ENCODE measurements at places on chromosomes 7 and 10.

- no peak for DNase-seq
These were observed 118.1 kb upstream of the RHEB start for GRCh38 chr7:151637781-151638261.

DNA sequence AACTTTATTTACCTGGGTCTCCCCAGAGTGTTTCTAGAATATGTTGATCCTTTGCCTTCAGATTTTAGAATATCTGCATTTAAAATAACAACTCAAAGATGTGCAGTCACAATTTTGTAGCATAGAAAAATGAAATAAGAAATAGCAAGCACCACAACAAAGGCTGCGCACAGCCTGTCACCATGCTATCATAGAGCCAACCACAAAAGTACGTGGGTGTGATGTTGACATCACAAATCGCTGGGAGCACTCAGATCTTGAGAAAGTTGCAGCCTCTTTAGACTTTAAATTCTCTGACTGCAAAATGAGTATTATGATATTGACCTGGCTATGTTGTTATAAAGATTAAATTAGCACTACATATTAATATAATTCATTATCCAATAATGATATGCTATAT lies 177.9 kb downstream of the TNS3 start:
- no peak for DNase-seq

- DNase-seq: no peak
These were observed 85.9 kb downstream of the MAD1L1 start for GRCh38 chr7:2146676-2147472.

- no peak for DNase-seq
These were observed 70.5 kb upstream of the TES start for GRCh38 chr7:116139807-116140206.

- no peak for DNase-seq
These were observed 155.5 kb downstream of the BUB3 start for GRCh38 chr10:123309731-123310130.

GRCh38 chr7:69776611-69777010 lies 178.3 kb downstream of the AUTS2 start:
- DNase-seq: no peak

DNA sequence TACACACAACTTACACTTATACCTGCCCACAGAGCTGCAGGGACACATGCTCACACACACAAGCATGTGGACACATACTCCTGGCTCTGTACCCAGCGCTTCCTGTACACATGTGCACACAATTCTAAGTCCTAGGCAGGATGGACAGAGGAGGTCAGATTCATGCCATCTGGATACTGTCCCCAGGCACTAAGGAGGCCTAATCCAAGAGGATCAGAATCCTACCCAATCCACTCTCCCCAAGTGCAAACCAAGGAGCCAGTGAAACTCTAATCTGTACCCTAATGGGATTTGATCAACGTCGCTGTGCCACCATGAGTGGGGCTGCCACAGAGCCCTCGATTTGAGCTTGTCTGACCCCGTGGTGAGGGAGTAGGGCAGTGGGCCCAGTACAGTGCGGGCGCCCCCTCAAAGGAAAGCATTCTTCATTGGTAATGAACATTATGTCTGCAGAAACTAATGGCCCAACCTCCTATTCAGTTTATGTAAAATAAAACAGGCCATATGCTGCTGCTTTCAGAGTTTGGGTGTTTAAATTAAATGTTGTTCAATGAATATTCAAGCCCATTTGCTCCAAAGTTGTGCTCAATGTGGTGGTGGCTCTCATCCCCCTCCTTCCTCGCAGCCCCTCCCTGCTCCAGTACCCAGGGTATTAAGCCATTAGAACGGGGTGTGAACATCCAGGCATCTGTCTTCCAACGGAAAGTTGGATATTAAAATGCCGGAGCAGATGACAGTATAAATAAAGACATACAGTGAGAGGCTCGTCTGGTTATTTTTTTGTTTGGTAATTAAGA lies 26.4 kb downstream of the RPS24 start:
- DNase-seq: no peak

Measured in CD4-positive, alpha-beta T cell treated with Interleukin-15 for 1 hour (primary cell).